ENCODE measurements at places on chromosomes 2 and 18.
A peak's percentile ranks its signal among the peaks of the same experiment; 100 is the strongest.

DNA sequence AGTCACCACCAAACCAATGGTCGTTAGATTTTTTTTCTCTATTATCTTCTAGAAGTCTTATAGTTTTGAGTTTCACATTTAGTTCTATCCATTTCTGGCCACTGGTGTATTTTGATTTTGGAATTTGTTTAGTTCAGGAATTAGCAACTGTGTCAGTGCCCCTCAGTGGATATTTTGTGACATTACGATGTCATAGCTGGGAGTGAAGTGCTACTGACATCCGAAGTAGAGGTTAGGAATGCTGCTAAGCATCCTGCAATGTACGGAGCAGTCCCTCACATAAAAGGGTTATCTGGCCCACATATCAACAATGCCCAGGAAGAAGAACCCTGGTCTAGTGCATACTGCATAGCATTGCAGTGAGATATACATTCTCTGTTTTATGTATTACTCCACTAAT, 157.4 kb upstream of the RGPD4 start:
- no peak for DNase-seq

GRCh38 chr18:61948846-61949438, 56.1 kb upstream of the RNF152 start:
- DNase-seq: no peak

- DNase-seq: no peak
These were observed 34.3 kb upstream of the PIEZO2 start for GRCh38 chr18:11183637-11184036.

DNA sequence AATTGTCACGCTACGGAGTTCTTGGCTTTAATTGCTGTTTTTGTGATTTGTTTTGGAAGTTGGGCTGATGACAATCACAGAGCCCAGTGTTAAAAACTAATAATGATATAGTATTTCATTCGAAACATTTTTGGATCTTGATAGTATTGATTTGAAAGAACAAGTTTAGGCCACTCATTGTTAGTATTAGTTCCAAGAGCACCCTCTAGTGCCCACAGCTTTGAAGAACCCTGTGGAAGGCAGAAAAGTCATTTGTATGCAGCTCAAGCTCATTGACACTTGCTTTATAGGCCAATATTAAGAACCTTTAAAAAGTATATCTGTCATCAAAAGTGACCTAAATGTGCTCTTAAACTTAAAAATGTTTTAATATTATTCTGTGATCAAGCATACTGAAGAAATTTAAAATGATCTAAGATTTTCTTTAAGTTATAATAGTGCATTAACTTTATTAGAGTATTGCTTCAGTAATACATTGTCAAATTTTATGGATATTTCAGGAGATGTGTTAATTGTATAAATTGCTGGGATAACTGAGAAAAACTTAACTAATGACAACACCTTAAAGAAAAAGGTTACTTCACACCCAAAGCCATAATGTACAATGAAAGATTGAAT, 191.0 kb downstream of the GRB14 start:
- DNase-seq: peak; percentile 56

GRCh38 chr2:43324259-43325106, 98.1 kb upstream of the ZFP36L2 start:
- no peak for DNase-seq

DNA sequence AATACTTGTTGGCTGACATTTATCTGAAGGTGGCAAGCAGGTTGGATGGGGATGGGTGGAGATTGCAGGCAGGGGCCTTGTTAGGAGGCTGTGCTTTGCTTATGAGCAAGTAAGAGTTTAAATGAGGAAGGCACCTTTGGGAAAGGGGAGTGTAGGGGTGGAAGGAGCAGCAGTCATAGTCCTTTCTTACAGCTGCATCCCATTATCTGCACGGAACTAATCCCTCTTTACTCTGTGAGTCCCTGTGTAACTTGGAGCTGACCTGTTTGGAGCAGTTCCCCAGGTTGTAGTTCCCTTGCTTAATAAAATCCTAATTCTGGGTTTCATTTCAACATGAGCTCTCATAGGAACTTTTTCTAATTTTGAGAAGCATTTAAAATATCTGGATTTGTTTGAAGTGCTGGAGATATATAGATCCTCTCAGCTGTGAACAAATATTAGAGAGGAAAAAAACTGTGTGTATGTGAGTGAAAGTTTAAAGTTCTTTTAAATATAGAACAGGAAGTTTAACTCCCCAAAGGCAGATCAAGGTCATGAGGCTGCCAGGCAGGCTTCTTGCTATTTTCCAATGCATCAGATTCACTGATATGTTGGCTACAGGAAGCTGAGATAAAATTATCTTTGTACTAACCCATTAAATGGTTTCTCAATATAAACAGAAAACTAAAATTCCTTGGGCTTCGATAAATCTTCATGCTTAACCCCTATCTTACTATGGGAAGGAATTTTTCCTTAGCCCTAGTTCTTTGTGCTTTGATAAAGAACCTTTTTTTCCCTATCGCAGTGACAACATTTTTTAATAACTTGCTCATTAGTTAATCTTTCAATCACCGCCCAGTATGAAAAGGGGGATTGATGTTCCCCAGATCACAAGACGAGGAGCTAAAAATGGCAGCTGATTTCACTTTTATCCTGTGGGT, 104.6 kb upstream of the EML6 start:
- no peak for DNase-seq

- no peak for DNase-seq
These were observed 722 bp downstream of the ACSL3 start for GRCh38 chr2:222861411-222862105.

- DNase-seq: no peak
These were observed 3.0 kb upstream of the TGFA start for GRCh38 chr2:70556608-70557007.

GRCh38 chr18:39464006-39464405, 1898.4 kb upstream of the CELF4 start:
- peak; percentile 33 for DNase-seq

DNA sequence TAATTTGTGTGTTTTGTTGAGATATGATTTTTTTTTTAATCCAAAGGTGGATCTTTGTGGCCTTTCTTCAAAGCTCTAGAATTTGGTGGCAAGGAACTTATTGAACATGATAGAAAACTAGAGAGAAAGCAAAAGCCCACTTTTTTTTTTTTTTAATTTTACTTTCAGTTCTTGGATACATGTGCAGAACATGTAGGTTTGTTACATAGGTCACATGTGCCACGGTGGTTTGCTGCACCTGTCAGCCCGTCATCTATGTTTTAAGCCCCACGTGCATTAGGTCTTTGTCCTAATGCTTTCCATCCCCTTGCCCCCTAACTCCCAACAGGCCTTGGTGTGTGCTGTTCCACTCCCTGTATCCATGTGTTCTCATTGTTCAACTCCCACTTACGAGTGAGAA, 135.9 kb downstream of the RHBDD1 start:
- DNase-seq: no peak

DNA sequence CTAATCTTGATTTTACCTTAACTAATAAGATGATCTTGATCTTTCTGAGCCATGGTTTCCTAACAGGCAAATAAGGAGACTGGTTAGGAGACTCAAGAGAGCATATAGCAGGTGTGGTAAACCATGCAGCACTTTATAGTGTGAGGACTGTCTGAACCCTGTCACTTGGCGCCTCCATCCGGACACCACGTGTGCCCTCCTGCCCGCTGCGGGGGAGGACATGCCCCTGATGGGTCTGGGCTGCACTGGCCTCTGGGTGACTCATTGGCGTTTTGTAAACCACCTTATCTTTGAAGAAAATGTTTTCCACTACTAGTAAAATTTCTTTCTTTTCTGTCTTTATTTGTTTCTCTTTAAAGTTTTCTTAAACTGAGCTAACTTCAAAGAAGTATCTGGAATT, 131.1 kb downstream of the FMNL2 start:
- no peak for DNase-seq

DNA sequence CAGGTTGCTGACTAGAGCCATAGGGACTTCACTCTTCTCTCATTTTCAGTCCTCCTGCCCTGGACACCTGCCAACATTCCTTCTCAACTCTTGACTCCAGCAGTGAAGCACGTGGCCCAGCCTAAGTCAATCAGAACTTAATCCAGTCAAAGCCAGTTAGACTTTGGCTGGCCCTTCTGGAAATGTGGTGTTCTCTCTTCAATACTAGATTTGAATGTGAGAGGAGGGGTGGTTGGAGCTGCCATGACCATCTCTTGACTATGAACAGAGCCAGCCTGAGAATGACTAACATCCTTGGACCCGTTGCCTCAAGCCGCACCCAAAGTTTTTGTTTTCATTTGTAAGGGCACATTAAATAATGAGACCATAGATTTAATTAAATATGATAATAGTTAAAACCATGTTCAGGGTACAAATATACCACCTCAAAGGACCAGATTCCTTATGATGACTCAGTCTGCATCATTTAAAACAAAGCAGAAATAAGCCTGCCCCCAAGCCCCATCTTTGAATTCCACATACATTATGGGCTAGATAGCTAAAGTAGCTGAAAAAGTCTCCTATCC, 49.7 kb upstream of the RASGRP3 start:
- peak; percentile 64 for DNase-seq

DNA sequence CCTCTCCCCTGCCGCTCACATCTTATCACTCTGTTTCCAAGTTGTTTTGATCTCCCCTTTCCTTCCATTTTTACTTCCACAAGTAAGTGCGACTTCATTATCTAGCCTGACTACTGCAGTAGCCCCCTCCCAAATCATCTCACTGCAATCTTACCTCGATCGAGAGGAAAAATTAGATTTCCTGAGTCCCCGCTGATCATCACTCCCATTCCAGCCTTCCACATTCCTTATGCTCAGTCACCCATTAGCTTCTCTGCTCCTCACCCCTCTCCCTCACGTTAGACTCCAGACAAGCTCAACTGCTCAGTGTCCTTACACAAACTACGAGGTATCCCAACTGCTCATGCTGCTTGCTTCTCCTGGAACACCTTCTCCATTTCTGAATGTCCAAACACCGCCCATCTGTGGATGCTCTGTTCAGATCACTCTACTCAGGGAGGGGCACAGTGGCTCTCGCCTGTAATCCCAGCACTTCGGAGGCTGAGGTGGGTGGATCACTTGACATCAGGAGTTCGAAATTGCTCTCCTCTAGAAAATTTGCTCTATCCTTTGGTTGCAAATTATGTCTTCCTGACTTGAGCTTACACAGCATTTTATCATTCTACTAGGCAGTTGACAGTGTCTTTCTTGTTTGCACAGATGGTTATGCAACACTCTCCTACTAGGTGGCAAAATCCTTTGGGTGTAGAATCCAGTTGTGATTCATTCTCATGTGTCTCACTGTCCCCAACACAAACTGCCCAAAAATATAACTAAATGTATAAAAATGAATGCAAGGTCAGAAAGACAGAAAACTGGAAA, 96.5 kb downstream of the INO80D start:
- DNase-seq: no peak

GRCh38 chr18:46399303-46399702, 257.7 kb downstream of the LOXHD1 start:
- no peak for DNase-seq

- DNase-seq: no peak
These were observed 11.1 kb upstream of the ZNF532 start for GRCh38 chr18:58853561-58853960.

DNA sequence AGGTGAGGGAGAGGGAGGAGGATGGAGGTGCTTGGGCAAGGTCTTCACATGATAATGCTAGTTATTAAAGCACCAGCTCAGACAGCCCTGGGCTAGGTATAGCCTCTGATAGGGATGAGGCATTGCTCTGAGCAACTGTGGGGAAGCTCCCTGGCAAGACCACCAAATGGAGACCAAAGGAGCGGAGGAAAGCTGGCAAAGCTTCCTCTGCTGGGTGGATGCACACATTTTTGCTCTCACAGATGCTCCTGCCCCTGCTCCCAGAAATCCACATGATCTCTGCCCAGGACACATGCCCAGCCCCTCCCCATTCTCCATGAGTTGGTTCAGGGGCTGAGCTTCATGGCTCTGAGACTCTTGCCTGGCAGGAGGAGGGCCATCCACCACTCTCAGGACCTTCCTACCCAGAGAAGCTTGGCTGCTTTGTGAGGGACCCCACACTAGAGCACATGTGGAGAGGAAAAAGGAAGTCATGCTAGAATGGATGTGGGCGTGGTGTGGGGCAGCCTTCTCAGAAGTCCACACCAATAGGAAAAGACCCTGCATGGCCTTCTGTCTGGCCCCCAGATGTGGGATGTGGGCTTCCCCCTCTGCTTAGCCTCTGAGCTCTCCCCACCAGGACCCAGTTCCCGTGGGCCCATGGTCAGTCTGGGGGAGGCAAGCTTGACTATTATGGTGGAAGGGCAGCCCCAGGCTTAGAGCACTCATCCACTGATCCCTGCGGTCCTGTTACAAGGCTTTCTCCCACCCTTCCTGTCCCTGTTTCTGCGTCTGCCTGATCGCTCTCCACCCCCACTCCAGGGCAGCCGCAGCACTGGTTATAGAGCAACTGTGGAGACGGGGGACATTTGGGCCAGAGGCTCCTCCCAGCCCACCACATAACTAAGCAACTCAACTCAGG, 10.5 kb upstream of the CYP26B1 start:
- no peak for DNase-seq

- DNase-seq: no peak
These were observed 29.8 kb upstream of the MRPL33 start for GRCh38 chr2:27741673-27742072.

Measured in dermis microvascular lymphatic vessel endothelial cell (primary cell).